Epithelial cell of esophagus (primary cell): ENCODE measurements at places on chromosomes 5 and 9.

- DNase-seq: peak; percentile 18
Measured at GRCh38 chr5:37071901-37072581, 177.1 kb downstream of the CPLANE1 start.

DNA sequence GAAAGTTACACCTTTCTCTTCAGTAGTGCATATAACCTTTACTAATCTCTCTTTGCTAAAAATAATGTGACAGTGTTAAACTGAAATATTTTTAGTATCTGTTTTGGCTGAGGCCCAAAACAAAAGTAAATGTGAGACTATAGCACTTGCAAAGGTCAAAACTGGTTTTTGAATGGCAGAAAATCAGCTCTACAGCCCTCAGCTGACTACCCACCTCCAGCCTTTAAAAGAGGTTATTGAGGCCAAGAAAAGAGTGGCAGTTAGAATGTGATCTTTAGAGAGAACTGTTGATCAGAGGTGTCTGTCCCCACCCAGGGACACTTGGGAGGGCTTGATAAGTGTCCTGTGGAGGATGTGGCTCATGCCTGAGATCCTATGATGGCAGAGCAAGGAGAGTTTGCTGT, 30.9 kb downstream of the PRKACG start:
- DNase-seq: no peak

DNA sequence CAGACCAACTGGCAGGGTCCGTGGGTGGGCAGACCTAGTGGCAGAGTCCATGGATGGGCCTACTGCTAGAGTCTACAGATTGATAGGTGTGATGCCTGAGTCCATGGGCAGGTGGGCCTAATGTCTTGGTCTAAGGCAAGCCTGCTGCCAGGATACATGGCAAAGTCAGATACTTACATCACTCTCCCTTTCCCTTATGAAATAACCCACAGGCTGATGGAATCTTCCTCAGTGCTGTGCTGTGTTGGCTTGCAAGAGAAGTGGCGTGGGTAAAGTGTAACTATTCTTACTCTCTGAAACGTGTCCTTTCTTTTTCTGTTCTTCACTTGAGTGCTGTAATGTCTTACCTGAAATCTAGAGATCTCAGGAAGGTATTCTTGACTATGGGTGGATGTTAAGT, 67.3 kb upstream of the ADRB2 start:
- DNase-seq: no peak

DNA sequence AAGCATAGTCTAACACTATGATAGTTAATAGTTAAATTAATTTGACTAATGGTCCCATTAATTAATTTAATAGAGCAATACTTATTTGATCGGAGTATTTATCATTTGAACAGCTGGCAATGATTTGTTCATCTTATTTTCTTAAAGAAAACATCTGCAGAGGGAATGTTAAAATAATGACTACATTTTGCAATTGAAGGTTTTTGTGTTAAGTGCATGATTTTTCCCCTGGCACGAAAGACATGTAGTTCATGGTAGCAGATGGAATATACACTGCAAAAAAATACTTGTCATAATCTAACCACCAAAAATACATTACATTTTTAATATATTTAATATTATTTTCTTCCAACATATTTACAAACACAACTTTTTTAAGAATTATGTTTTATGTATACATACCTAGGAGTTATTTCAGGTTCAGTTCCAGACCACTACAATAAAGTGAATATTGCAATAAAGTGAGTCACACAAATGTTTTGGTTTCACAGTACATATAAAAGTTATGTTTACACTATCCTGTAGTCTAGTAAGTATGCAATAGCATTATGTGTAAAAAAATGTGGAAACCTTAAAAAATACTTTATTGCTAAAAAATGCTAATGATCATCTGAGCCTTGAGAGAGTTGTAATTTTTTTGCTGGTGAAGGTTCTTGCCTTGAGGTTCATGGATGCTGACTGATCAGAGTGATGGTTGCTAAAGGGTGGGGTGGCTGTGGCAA, 292.6 kb upstream of the DAB2 start:
- no peak for DNase-seq
